Right lobe of liver (tissue), 6 donors: ENCODE measurements at places on chromosomes 12 and 14. TPM values are rescaled to one million over a fixed set of nuclear protein-coding genes. Genes with fewer than 3 reads are reported as not detected.

GRCh38 chr14:71415404-71415690 is 508.1 kb downstream of the PCNX1 start:
- DNase-seq: no peak

DNA sequence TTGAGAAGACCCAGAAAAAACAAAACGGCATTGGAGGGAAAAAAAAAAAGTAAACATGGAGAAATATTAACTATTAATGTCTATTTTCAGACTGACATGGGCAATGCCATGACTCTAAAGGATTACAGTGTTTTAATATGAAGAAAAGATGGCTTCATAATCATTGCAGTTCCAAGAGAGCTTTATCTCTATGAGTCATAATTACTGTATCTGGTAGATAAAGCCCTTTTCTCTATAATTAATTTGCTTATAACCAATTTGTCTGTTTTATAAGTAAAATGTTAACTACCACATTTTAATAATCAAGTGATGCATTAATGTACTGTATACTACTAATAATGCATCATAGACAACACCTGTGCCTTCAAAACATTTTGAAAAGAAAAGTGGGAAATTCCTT is 59.7 kb downstream of the CLIP1 start:
- no peak for DNase-seq

- DNase-seq: no peak
These were observed 83.2 kb downstream of the MYRFL start for GRCh38 chr12:69908203-69908602.

DNA sequence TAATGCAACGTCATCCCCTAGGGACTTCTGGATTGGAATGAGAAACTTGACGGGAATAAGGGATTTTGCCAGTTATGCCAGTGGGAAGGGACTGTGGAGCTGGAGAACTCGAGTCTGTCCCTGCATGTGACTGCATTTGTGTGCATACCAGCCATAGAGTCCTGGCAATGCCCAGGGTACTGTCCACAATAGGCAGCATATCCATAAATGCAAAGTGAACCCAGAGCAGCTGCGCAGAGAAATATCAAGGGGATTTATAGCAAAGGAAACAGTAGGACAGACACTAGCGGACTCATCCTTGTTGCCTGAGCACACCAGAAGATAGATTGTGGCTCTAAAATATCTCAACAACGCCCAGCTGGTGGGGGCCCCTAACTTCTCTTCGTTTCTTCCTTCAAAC is 247.1 kb upstream of the SRRM4 start:
- no peak for DNase-seq

- no peak for DNase-seq
These were observed at the start of gene MGP for GRCh38 chr12:14885718-14886221. TSS of gene MGP (minus strand) at chr12:14885854. CDS start at chr12:14885791, 63 bp downstream.

- no peak for DNase-seq
These were observed 70.8 kb downstream of the WNK1 start for GRCh38 chr12:823028-823698.

- DNase-seq: no peak
These were observed 103.7 kb downstream of the PRICKLE1 start for GRCh38 chr12:42485823-42486222.

- no peak for DNase-seq
These were observed 39.9 kb downstream of the C14orf132 start for GRCh38 chr14:96079066-96079465.

GRCh38 chr12:86117711-86118110 is 138.5 kb downstream of the MGAT4C start:
- DNase-seq: no peak

DNA sequence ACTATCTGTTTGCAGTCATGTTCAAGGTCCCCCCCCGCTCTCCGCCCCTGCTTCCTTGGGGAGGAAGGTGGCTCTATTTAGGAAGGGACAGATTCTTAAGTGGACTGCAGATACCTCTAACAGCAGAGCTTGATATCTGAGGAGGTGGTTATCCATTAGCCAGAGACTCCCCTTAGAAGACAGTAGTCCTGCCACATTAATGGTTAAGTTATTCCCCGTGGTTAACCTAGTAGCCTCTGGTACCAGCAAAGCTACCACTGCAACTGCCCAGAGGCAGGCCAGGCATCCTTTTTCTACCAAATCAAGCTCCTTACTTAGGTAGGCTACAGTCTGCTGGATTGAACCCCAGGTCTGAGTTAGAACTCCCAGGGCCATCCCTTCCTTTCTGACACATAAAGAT is 162.1 kb upstream of the AVPR1A start:
- no peak for DNase-seq

DNA sequence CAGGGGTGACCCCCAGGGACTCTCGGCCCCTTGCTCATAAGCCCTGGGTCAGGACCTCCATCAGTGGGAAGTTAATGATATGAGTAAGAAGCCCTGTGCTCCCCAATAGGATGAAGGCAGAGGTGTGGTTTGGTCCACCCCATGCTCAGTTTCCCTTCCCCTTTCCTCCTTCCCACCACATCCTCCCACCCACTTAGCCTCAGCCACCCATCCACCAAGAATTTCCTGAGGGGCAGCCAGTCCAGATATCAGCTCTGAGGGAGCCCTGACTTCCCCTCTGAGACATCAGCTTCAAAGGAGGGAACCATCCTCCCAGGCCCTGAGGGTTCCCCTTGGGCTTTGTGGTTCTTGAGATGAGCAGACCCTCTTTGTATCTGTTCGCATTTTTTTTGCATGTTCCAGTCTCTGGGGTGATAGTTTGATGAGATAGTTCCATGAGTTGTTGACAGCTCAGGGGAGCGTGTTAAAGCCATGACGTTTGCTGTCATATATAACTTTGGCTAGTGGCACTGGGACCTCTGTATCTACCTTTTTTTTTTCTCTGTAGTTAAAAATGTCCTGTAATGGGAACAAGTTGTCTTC is 71.2 kb downstream of the LGMN start:
- DNase-seq: peak; percentile 34

DNA sequence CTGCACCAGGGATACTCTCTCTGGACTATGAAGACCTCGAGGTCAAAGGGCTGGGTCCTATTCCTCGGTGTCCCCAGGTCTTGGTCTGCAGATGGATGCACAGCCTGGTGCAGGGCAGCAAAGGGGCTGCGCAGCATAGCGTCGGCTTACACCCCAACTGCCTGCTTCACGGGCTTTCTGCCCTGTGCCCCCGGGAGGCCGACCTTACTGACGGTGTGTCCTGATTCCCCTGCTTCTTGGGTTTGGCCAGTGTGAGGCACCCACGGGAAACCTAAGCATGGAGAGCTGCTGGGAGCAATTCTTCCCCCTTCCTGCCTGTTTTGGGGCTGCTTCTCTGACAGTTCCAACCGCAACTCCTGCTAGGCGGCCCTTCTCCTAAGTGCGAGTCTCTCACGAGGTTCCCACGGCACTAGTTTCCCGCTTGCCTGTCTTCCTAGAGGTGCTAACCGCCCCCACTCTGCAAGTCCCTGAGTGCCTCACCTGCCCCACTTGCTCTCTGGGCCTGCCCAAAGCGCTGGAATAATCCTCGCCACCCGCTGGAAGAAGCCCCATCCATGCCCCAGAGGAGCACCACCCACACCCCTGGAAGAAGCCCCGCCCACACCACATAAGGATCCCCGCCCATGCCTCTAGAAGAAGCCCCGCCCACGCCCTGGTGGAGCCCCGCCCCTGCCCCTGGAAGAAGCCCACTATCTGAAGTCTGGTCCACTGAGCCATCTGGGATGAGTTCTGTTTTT is 54.0 kb downstream of the PRIMA1 start:
- no peak for DNase-seq

DNA sequence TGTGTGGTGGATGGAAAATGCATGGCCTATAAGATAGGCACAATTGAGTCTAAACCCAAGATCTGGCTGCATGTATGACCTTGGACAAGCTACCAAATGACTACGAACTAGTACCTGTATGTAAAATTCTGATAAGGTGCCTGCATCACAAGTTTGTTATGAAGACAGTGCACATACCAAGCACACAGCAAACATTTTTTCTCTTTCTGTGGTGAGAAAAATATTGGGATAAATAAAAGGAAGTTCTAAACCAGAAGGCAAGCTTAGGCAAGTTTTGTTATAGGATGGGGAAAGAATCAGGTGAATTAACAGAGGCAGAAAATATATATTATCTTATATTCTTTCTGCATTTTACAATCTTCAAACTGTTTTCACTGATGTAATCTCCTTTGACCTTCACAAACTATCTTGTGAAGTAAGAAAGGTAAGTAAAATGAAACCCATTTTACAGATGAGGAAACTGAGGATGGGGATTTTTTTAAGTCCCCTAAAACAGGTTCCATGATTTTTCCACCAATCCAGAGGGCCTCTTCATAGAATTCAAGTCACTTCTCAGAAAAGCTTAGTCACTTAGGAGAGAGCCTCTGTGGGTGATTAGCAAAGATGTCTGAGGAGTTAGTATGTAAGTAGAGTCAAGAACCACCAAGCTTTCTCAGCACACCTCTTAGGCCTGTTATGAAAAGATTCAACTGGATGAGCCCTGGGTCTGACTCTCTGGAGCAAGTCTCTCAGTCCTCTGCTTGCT is 132.0 kb upstream of the RAP1B start:
- no peak for DNase-seq

- DNase-seq: no peak
These were observed 340.4 kb upstream of the FBXO33 start for GRCh38 chr14:39772627-39773026.

GRCh38 chr12:132469423-132469822 is 20.5 kb upstream of the FBRSL1 start:
- DNase-seq: no peak

The KRT3 gene
- total RNA-seq: not detected

The NPAS3 gene
- total RNA-seq: 0.19 TPM

The NELL2 gene
- 0.43 TPM for total RNA-seq

The MTHFD1 gene
- total RNA-seq: 234 TPM

The LHX5 gene
- total RNA-seq: not detected

The DLST gene
- 66.2 TPM for total RNA-seq

The TPCN1 gene
- total RNA-seq: 18.0 TPM
